ENCODE measurements at places on chromosomes 2 and 18.

GRCh38 chr18:70455731-70456130 is 166.9 kb downstream of the SOCS6 start:
- no peak for DNase-seq

GRCh38 chr2:99648178-99648844 is 158.5 kb upstream of the REV1 start:
- DNase-seq: no peak

GRCh38 chr18:57441071-57441794 is 6.1 kb downstream of the ONECUT2 start:
- DNase-seq: no peak

DNA sequence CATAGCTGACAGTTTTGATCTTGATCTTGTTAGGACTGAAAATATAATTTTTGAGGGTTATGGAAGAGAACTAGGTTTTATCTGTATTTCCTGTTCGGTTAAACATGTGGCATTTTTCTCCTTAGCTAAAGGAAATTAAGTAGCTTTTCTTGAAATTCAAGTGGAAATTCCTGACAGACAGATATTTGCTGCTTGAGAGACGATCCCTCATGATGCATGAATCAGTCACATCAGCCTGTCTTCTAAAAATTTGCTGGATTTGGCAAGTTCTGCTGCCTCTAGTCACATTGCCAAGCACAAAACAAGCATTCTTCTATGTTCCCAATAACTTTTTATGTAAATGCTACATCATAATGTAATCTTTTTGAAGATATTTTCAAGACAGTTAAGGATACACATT is 201.8 kb upstream of the ATP5MC3 start:
- DNase-seq: no peak

- DNase-seq: no peak
These were observed 87.5 kb downstream of the TFCP2L1 start for GRCh38 chr2:121197369-121198091.

DNA sequence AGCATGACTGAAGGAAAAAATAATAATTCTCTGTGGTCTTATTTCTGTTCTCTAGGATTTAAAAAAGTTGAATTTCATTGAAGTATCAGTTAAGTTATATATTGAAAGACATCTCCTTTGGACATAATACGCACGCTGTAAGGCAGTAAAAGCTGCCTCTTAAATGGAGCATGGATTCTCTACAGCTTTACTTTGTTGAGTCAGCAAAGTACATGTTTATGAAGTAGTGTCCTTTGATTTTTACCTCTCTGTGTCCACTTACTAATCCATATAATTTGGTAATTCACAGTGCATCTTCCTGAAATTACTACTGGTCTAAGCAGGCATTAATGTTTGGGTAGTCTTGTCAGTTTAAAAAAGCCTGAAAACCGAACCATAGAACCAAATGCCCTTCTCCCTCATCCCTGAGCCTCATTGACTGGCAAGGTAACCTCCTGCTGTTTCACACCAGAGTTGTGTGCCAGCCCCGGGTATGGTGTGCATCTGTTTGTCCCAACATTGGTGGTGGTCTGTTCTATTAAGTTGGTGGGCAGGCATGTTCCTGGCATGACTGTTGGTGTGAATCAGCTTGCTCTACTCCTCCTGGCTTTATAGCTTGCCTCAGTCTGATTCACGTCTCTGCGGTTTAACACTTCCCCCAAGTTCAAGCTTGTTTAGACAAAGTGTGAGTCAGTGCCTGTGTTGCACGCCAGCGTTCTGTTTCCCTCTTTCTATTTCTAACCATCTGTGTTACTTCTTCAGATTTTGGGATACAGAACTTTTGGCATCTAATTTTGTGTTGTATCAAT is 71.0 kb upstream of the ITM2C start:
- peak; percentile 66 for DNase-seq

DNA sequence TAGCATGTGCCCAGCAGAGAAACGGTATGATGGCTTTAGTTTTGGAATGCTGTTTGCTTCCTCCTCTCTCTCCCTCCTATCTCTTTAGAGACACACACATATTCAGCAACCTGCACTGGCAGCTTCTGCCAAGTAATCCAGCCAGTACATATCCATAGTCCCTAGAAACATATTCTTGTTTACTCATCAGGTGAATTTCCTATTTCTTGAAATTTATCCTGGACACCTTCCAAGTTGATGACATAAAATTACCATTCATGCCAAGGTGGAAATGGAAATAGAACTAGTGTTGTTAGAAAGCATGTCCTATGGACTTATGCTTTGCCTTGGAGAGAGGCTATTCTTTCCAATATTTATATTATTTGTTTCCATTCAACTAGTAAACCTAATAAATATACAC is 50.9 kb upstream of the RGPD4 start:
- no peak for DNase-seq

DNA sequence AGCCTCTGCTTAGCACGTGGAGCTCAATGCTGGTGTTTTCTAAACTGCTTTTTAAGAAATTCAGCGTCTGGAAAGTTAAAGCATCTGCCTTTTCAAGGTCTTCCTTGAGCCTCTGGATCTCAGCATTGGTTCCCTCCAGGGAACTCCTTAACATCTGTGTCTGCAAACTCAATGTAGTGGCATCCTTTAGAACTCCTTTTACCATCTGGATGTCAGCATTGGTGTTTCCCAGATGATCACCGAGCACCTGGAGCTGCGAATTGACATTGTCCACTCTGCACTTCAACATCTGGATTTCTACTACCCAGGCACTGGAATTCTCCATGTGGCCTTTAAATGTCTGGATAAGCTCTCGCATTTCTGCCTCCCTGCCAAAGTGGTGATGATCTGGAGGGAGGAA is 3.7 kb downstream of the CLEC4F start:
- no peak for DNase-seq

- no peak for DNase-seq
These were observed 18.0 kb downstream of the COLEC11 start for GRCh38 chr2:3612639-3613523.

- no peak for DNase-seq
These were observed 76.5 kb downstream of the SFXN5 start for GRCh38 chr2:72994991-72995380.

DNA sequence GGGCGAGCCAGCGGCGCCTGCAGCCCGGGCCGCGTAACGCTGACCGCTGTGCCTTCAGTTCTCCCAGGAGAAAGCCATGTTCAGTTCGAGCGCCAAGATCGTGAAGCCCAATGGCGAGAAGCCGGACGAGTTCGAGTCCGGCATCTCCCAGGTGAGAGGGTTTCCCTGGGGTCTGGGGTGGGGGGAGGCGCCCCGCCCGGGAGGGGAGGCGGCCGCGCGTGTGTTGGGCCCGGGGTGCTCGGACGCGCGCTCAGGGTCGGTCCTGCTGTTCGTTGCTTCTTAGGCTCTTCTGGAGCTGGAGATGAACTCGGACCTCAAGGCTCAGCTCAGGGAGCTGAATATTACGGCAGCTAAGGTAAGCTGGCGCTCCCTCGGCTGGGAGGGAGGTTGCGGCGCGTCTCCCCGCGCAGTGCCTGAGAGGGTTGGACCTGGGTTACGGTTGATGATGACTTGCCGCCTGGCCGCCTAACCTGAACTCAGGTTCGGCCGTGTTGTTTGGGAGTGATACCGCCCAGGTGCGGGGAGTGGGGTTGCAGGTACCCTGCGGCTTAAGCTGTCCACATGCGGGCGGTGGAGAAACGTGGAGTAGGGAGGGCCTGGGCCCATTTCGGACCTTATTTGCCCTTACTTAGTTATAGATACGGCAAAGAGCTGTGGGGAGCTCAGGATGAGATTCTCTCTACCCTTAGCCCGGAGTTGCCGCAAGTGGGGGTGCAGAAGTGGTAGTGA is 638 bp downstream of the RPS7 start:
- DNase-seq: peak; percentile 13

DNA sequence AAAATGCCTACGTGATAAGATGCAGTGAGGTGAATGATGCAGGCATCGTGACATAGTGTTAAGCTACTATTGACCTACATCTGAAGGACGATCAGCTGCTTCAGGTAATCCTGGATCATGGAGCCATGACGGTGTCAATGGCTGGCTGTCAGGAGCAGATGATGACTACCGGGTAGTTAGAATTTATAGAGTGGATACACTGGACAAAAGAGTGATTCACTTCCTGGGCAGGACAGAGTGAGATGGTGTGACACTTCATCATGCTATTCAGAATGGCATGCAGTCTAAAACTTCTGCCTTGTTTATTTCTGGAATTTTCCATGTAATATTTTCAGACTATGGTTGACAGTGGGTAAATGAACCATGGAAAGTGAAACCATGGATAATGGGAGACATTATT is 29.5 kb downstream of the METTL8 start:
- no peak for DNase-seq

DNA sequence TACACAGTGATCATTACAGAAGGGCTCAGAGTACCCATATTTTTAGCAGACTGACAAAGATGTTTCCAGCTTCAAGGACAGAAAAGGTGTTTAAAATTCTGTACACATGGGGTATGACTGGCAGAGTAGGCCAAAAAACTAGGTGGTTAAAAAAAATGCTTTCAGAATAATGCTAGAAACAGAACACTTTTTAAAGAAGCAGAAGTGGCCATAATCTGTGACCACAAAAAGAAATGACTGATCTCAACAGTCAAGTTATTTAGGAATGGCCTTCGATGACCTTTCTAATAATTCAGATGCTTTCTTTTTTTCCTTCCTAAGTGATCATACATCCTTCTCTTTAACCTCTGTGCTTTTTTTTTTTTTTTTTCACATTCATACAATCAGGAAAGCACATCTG is 4.1 kb upstream of the AQP4 start:
- DNase-seq: no peak

DNA sequence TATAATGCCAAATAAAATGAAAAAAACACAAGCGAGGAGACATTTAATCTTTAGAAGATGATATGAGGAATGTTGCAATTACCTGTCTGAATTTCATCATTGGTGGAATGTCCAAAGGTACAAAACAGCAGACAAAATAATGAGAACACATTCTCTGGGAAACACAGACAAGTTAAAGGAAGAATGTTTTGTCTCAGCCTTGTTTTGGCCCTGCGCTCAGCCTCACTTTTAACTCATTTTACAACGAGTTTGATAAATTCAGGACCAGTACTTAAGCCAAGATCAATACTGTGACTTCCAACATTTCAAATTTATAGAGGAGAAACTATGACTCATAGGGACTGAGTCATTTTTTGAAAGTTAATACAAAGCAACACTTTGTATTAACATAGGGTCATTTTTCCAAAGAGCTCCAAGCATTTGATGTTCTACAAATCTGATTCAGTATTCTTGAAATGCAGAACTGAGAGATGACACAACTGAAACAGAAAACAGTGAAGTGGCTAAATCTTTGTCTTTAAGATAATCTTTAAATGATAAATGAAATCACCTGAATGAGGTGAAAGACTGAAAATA is 833.2 kb upstream of the CHAC2 start:
- no peak for DNase-seq

DNA sequence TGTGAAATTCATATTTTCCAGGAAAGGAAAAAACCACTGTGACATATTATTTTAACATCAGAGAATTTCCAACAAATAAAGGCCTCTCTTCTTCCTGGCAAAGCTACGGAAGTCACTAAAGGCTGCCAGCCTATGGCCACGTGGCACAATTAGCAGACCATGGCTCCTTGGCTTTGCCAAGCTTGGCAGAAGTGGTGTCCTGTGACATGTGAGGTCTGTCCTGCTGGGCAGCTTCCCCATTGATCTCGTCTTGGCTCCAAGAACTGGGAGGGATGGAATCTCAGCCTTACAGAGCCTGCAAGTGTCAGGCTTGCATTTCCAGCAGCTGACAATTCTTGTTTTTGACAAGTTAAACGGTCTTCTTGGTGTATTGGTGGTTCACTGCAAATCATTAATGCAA is 226.9 kb upstream of the THSD7B start:
- DNase-seq: no peak

- no peak for DNase-seq
These were observed 70.8 kb upstream of the GATA6 start for GRCh38 chr18:22098563-22098989.

GRCh38 chr2:63837036-63837594 is 4.6 kb upstream of the UGP2 start:
- no peak for DNase-seq

GRCh38 chr2:238868067-238868524 is 20.2 kb downstream of the TWIST2 start:
- no peak for DNase-seq

GRCh38 chr2:7567646-7568045 is 650.4 kb downstream of the RNF144A start:
- DNase-seq: peak; percentile 57

GRCh38 chr18:63183378-63183777 is 136.2 kb downstream of the BCL2 start:
- DNase-seq: no peak

DNA sequence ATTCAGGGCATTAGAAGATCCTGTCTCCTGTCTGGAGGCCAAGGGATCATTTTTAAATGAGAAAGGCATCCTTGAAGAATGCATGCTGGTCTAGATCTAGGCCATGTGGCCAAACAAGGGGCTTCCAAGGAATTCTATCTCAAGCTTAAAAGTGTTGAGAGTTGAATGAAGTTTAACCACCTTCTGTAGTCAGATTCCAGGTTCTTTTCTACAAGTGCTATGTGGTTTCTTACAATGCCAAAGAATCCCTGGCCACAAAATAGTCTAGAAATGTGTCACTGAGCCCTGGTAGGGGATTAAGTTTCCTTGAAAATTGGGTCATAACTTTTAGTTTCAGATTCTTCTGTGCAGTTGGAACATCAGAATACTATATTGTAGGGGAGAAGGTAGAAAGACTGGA is 640.7 kb upstream of the ACVR2A start:
- no peak for DNase-seq

DNA sequence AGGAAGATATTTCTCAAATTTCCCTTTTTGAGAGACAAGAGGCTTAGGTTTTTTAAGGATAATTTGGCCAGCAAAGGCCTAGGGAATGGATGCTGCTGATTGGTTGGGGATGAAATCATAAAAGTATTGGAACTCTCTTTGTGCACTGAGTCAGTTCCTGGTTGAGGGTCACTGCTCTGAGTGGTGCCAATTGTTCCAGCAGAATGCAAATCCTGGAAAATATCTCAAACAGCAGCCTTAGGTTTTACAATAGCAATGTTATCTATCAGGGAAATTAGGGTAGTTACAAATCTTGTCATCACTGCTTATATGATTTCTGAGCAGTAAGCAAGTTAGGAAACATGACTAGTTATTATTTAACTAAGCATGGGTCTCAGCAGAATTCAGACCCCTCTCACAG is 96.2 kb downstream of the RAD51AP2 start:
- DNase-seq: no peak

DNA sequence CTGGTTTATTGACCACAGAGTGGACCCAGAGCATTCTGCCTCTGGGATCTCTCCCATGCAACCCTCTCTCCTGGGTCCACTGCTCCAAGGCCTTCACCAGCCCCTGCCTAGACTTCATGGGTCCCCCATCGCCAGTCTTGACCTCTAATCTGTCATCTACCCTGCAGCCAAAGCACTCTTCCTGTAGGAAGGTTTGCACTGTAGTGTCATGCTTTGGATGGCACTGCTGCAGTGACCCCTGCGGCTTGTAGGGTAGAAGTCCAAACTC is 41.7 kb downstream of the MYO7B start:
- no peak for DNase-seq

Data from stimulated activated CD4-positive, alpha-beta T cell treated with anti-CD3 and anti-CD28 coated beads, TNF-alpha, amount 100 ng/mL, for 24 hours (primary cell).